Right atrium auricular region (tissue), 2 donors: ENCODE measurements at places on chromosomes 1 and 21. TPM values are rescaled to one million over a fixed set of nuclear protein-coding genes. Genes with fewer than 3 reads are reported as not detected.
A peak's percentile ranks its signal among the peaks of the same experiment; 100 is the strongest.

Gene SGIP1
- 6.2 TPM for total RNA-seq

Gene TEDDM1
- not detected for total RNA-seq

Gene HAO2
- not detected for total RNA-seq

- no peaks in the 10 kb centered on the region for H3K4me1 ChIP-seq
- no peaks in the 10 kb centered on the region for H3K36me3 ChIP-seq
- H3K27ac ChIP-seq: no peak overlapping the region
Observed at GRCh38 chr1:19676438-19676922, 11.8 kb downstream of the HTR6 start.

DNA sequence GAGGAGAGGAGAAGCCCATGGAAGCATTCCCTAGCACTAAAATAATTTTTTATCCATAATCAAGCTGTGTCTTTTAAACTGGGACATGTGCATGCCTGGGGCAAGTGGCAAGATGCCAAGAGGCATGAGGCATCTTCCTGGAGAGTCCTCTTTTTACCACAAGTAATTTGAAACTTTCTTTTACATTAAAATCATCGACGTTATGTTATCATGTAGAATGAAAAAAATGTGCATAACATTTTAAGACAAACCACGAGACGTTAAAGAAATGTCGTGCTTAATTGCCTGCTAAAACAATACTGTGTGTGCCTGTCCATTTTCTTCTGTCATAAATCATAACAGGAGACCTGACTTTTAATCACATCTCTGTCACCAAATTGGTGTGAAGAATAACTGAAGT is 1.5 kb downstream of the STYXL2 start:
- no peak for DNase-seq
- peaks cover 17% of the 10 kb centered on the region for H3K36me3 ChIP-seq
- H3K4me3 ChIP-seq: peak overlapping the region; percentile 66
- peak overlapping the region; percentile 95 for H3K27ac ChIP-seq
- no peaks in the 10 kb centered on the region for H3K27me3 ChIP-seq

GRCh38 chr1:96309783-96310182 is 411.8 kb upstream of the PTBP2 start:
- H3K4me3 ChIP-seq: no peak overlapping the region
- no peaks in the 10 kb centered on the region for H3K36me3 ChIP-seq
- H3K27me3 ChIP-seq: no peaks in the 10 kb centered on the region
- no peak for DNase-seq
- H3K27ac ChIP-seq: no peak overlapping the region
- no peaks in the 10 kb centered on the region for H3K4me1 ChIP-seq

- H3K27me3 ChIP-seq: no peaks in the 10 kb centered on the region
- DNase-seq: no peak
- H3K27ac ChIP-seq: no peak overlapping the region
Observed at GRCh38 chr21:33973268-33973667, 57.7 kb upstream of the ATP5PO start.

DNA sequence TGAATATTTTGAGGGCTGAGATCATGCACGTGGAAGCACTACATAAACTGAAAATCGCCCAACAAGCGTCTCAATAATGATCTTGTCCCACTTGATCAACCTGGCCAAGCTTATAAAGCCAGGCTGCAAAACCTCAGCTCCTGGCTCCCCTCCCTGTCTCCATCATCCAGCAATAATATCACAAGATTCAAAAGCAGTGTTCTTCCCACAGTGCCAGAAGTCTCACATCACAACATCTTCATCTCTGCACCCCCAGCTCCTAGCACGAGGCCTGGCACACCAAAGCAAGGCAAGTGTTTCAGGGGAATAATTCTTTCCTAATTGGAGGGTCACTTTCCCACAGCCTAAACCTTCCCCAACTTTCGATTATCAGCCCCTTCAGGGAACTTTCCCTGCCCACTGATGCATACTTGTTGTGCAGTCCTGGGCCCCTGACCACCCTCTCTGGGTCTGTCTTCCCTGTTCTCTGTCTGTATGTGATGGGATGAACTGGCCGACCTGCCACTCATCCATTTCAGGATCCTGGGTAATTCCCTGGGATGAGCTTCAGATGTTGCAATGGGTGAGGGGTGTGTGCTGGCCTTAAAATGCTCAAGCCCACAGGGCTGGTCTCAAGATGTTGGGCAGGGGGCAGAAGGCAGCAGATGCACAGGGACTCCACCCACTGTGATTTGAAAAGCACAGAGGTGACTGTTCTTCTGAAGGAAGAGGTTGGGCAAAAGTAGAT is 129.0 kb downstream of the DMRTB1 start:
- H3K4me1 ChIP-seq: no peaks in the 10 kb centered on the region
- no peak overlapping the region for H3K27ac ChIP-seq
- H3K4me3 ChIP-seq: no peak overlapping the region
- DNase-seq: peak; percentile 40

GRCh38 chr1:245153081-245153551 is 1.7 kb upstream of the KIF26B start:
- H3K27ac ChIP-seq: no peak overlapping the region
- H3K4me3 ChIP-seq: peak overlapping the region; percentile 38
- no peaks in the 10 kb centered on the region for H3K36me3 ChIP-seq
- DNase-seq: peak; percentile 69

DNA sequence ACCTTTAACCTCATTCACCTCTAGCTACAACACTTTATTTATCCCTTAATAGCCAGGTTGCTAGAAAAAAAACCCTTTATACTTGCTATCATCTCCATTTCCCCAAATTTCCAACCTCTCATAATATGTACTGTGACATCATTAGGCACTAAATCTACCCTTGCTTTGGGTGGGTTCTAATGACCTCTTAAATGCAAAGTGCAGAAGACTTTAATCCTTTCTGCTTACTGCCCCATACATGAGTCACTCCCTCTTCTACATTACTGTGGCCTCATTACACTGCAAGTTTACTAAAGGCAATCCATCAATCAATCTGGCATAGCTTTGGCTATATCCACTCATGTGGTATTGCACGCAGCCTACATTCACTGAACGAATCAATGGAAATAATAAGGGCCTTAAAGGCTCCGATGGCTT is 353.3 kb downstream of the SMYD3 start:
- no peak for DNase-seq
- H3K4me1 ChIP-seq: no peaks in the 10 kb centered on the region
- no peaks in the 10 kb centered on the region for H3K27me3 ChIP-seq
- no peak overlapping the region for H3K27ac ChIP-seq

GRCh38 chr1:58879464-58879863 is 95.6 kb upstream of the JUN start:
- H3K4me3 ChIP-seq: no peak overlapping the region
- H3K27ac ChIP-seq: no peak overlapping the region
- H3K27me3 ChIP-seq: no peaks in the 10 kb centered on the region
- DNase-seq: no peak
- H3K36me3 ChIP-seq: no peaks in the 10 kb centered on the region
- peaks cover 40% of the 10 kb centered on the region for H3K4me1 ChIP-seq
